ENCODE measurements at places on chromosomes 13 and 19.

DNA sequence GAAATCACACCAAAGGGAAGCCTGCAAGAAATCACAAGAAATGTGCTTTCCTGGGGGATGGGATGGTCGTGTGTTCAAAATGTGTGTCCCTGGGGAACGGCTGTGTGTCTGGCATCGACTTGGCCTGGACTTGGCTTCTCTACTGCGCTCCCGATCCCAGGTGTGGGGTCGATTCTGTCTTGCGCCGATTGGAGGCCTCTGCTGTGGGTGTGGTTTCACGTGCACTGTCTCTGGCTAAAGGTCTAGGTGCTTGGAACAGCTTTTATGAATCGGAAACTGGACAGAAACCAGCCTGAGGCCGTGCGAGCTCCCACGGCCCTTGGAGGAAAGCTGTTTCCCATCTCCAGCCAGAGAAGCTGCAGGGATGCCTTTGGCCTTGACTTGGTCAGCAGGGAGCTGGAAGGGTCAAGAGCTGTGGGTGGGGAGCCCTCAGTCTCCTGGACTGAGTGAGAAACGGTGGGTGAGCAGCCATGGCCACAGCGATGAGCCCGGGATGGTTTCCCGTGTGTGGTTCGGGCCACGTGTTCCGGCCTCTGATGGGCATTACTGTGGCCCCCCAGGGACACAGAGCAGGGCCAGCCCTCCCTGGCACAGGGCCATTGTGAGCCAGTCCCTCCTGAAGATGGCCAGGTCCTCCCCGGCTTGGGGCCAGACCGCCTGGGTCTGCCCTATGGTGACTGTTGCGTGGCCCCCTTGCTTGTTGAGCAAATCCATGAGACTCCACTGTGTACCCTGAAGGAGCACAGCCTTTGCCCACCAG, 29.7 kb downstream of the MCF2L start:
- DNase-seq: no peak

DNA sequence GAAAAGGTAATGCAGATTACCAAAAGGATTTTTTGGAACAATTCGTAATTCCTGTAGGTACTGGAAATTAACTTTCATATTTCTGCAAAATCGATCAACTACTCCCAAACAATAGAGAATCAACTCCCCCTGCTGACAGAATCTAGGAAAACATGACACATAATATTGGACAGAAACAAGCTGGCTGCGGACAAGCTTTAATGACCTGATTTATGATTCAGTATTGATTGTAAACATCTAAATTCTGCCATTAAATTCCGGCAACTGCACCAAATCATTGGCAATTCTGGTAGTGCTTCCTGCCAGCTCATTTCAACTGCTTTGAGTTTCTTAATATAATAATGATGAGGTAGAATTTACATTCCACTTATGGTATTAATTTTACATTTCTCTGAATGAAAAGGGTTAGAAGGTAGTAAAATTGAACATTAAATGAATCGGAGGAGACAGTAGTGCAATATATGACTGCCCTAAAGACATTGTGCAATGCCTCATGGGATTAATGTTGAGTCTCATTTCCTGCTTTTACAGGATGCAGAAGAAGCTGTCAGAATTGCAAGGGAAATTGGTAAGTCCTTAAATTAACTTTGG, 146.5 kb downstream of the PCCA start:
- DNase-seq: no peak

- DNase-seq: peak; percentile 80
Measured at GRCh38 chr13:20924758-20925394, 22.3 kb upstream of the XPO4 start.

- peak; percentile 70 for DNase-seq
Measured at GRCh38 chr19:35828692-35829301, 16.2 kb upstream of the PRODH2 start.

DNA sequence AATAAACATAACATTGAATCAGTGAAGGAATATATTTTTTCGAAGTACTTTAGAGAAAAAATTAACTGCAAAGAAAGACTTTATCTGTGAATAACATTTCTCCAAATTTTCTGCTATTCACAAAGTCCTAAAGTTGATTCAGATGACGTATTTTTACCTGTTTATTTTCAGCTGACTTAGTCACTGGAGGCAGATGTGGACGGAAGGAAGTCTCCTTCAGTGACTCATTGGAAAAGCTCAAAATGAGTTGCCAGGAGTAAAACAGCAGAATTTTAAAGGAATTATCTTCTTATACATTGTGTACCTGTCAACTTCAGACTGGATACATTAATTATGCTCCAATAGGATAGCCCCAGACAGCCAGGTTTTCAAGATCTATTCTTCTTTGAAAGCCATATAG, 679.3 kb upstream of the GPC6 start:
- DNase-seq: no peak

DNA sequence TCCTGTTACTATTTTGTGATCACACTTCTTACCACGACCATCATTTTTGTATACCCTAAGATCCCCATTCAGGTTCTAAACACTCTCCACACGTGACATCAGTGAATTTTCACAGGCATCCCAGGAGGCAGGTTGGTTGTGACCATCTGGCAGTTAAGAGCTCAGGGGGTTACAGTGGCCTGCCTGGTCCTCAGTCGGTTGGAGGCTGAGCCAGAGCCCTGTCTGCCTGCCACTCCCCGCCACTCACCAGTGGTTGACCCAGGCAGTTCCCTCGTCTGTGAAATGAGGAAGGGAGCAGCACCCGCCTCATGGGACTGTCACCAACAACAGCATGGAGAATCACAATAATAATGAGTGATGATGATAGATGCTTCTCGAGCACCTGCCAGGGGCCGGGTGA, 36.4 kb upstream of the EHD2 start:
- DNase-seq: no peak

DNA sequence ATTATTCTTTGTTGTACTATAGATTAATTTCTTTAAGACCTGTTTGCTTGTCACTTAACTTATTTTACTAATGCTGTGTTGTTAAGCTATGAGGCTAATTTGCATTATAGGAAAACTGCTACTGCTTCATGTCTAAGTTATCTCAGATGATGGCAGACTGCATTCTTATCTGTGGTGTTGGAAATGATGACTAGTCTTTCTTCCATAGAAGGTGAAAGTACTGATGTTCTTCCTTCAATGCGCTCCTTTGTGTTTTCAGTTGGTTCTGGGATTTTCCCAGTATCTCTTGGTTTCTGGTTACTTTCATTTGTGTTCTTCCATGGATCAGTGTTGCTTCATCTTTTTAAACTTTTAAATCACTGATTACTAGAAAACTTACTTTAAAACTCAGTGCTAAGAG, 46.9 kb downstream of the TPP2 start:
- DNase-seq: no peak

GRCh38 chr19:34345947-34346351, 19.0 kb upstream of the GPI start:
- peak; percentile 82 for DNase-seq

- no peak for DNase-seq
Measured at GRCh38 chr19:4391306-4391693, 9.0 kb downstream of the SH3GL1 start.

DNA sequence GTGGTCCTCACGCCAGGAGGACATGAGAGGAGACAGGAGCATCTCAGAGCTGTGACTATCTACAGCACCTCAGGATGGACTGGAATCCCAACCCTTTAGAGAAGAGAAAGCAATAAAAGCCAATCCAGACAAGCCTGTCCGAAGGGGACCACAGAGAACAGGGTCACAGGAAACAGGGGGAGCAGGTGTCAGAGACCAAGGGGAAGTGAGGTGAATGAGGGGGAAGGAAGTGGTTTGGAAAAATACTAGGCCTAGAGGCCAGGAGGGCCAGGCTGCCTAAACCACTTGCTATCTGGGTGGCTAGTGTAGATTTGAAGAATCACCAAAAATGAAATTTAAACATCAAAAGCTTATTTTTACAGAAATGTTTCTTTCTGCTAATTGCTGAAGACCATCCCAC, 16.2 kb downstream of the TMTC4 start:
- DNase-seq: no peak

- DNase-seq: no peak
Measured at GRCh38 chr13:112837371-112838037, 131.5 kb upstream of the MCF2L start.

Data from stimulated activated CD4-positive, alpha-beta T cell treated with anti-CD3 and anti-CD28 coated beads, Interleukin-2, amount 100 ng/mL, for 24 hours (primary cell).